ENCODE measurements at places on chromosomes 5 and 9. TPM values are rescaled to one million over a fixed set of nuclear protein-coding genes. Genes with fewer than 3 reads are reported as not detected.

The ADRA1B gene
- 0.32 TPM for total RNA-seq

The BHMT gene
- 0.58 TPM for total RNA-seq

The PPP1R26 gene
- total RNA-seq: 23.3 TPM

The CDHR2 gene
- total RNA-seq: 65.7 TPM

The NUTM2F gene
- total RNA-seq: not detected

The ZNF79 gene
- total RNA-seq: 7.6 TPM

The PTPA gene
- total RNA-seq: 126 TPM

The WDR55 gene
- 22.1 TPM for total RNA-seq

- DNase-seq: no peak
Measured at GRCh38 chr9:136690104-136690805, 3.0 kb upstream of the AGPAT2 start.

DNA sequence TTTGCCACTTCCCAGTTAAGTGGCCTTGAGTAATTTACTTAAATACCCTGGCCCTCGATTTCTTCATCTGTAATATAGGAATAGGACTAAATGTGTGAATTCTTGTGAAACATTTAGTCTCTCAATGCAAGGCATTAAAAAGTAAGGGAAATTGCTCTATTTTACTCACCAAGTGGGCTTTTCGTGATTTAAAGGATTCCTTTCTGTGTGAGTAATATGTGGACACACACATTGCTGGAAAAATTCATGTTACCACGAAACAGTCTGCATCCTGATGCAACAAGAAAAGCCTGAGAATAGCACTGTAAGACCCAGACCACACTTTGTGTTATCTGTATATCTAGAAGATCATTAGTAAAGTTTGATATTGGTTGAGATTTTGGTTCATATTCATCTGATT, 1243.0 kb upstream of the CDH9 start:
- no peak for DNase-seq

DNA sequence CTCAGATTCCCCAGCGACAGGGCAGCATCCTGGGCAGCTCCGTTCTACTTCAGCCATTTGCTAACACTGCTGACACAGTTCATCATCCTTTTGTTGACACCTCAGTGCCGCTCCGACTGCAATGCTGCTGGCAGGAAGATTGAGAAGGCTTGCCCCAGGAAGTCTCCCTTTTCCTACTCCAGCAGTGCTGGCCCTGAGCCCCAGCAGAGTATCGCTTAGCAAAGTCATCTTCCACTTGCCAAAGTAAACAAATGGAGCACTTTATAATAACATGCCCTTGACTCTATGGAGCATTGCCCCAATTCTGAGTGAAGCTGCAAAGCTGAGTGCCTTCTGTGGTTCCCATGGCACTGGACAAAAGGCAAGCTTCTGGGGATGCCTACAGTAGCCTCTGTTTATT, 32.2 kb downstream of the PRLR start:
- DNase-seq: peak; percentile 81

- DNase-seq: no peak
Measured at GRCh38 chr9:113540466-113540865, 76.9 kb downstream of the RGS3 start.

- no peak for DNase-seq
Measured at GRCh38 chr9:107447834-107448233, 41.7 kb downstream of the KLF4 start.

DNA sequence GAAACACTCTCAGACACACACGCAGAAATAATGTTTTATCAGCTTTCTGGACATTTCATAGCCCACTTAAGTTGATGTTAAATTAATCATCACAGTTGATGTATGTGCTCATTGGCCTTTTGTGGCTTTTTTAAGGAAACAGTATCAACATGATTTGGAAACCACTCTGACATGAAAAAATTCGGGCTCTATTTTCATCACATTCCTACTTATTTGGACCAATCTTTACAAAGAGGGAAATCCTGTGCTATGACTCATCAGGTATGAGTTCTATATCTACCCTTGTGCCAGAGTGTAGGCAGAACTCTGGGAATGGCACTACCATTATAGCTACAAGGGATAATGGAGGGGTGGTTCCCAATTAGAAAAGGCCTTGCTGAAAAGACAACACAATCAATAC, 388.4 kb upstream of the PTGER4 start:
- no peak for DNase-seq

DNA sequence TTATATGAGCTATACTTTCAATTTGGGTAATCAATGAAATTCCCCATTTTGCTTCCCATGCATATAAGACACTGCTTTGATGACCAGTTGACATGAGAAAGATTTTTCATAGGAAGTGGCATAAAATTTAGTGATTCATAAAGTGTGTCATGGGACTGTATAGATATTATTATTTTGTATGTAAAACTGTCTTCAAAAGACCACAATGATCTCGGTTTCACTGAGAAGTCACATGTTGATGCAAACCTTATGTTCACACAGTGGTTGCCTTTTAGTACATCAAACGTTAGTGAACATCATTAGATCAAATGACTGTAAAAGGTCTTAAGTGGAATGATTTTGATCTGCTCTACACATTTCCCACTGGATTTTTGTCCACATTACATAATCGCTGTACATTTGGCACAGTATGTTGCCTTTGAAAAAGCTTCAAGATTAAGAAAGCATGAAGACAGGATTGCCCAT, 349.2 kb upstream of the MEF2C start:
- no peak for DNase-seq

DNA sequence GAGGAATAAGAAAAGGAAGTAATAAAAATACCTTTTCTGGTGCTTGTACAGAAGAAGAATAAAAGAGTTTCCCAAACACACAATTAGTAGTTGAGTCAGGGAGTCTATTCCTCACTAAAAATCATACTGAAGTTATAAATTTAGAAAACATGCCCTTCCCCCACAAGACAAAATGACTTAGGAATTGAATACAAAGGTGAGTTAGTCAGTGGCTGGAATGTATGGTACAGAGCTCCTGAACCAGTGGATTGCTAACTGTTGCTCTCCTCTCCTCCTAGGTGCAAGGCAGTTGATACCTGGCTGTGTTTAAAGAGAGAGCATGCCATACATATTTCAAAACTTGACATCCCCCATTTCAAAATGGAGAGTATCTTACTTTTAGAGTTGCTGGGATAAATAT, 1.9 kb downstream of the GDA start:
- no peak for DNase-seq

- no peak for DNase-seq
Measured at GRCh38 chr5:138463419-138464007, 1.8 kb upstream of the EGR1 start.

DNA sequence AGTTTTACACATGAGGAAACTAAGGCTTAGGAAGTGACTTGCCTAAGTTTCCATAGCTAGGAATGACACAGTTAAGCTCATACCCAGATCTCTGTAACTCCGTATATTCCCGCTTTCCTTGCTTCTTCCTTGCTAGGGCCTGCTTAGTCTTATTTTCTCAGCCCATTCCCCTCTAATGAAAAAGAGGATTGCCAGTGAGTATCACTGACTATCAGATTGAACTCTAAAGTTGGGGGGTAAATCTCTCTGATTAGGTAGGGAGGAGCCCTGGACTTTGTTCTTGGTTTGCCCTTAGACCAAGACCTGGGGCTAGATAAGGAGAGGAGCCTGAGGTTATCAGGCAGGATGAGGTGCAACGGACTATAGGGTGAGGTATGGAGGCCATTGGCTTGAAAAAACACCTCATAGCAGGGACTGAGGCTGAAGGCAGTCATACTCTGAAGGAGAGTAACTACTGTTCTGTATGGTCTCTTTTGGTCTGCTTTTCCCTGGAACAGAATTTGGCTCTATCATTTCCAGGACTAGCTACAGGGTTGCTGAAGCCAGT, 2.5 kb downstream of the TRIM32 start:
- DNase-seq: no peak

GRCh38 chr9:27792971-27793689, 219.8 kb upstream of the C9orf72 start:
- no peak for DNase-seq

GRCh38 chr9:95306819-95307218, 10.7 kb downstream of the FANCC start:
- no peak for DNase-seq

DNA sequence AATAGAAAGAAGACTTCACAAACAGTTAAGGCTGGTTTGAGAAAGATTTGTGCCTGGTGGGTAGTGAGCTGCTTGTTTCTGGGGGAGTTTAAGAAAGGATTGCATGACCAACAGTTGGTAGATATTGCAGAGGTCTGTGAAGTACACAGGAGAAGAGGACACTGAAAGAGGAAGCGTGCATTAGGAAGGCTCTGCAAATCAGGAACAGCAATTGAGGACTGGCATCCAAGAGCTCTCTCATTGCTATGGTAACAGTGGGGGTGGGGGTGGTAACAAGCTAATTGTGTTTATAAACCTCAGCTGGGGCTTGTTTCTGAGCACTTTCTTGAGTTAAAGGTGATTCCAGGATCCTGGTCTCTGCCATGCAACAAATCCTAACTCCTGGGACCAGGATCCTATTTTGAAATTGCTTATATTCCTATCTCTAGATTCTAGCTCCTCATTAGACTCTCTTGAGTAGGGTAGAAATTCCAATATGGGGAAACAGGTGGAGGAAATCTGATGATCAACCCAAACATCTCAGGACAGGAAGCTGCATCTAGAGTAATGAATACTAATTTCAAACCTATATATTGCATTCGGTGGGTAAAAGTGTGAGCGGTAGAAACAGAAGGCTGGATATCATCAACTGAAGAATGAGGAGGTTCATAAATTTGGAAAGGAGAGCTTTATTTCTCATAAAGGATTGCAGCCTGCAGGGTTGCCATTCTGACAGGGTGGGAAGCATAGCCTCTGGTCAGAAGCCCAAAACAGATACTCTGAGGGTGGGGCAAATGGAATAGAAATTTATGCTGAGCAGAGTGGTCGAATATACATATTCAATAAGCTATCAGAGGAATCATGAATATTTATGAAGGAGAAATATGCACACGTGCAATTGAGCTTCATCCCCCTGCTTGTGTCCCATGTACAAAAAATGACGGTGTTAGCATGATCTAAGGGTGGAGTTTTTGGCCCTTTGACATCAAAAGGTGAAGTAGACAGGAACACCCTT, 79.4 kb downstream of the PTTG1 start:
- DNase-seq: peak; percentile 19

DNA sequence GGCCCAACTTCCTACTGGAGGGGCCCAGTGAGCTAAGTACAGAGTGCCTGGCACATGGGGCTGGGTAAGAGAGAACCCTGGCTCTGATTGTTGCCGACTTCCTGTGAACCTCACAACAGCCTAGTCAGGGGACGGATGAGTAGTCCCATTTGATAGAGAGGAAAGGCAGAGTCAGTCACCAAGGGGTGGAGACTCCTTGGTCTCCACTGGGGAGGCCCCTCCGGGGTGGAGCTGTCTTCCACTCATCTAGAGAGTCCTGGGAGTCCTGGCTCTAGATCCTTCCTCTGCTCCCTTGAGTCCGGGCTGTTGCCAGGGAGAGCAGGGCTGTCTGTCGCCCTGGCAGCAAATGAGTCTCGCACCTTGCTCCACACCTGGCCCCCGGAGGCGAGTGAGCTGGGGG, 8.0 kb downstream of the GRK6 start:
- DNase-seq: no peak

DNA sequence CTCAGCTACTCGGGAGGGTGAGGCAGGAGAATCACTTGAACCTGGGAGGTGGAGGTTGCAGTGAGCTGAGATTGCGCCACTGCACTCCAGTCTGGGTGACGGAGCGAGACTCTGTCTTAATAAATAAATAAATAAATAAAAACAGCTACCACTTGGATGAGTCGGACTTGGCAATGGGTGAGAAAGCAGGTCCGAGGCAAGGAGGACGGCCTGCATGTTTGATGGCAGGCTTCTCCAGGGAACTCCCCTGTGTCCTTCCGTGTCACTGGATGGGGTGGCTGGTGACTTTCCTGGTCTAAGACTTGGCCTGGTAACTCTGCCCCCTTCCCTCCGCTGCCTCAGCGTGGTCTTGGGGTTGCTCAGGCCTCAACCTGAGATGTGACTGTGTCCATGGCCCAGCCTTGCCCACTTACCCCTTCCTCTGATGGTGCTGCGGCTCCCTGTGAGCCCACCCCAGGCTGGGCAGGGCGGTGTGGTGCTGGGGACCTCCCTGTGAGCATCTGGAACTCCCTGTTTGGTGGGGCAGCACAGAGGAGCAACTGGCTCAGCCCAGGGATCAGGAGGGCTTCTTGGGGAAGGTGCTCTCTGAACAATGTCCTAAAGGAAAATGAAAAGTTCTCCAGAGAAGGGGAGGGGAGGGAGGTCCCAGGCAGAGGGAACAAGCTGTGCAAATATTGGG, 62.5 kb upstream of the PSD2 start:
- DNase-seq: no peak

- no peak for DNase-seq
Measured at GRCh38 chr5:137091472-137091871, 407.7 kb downstream of the SPOCK1 start.

- DNase-seq: no peak
Measured at GRCh38 chr5:22521521-22521920, 331.6 kb downstream of the CDH12 start.

Data from mucosa of gallbladder (tissue), 1 donor.